H1 (cell line): ENCODE measurements at places on chromosomes 13 and 19. TPM values are rescaled to one million over a fixed set of nuclear protein-coding genes. Genes with fewer than 3 reads are reported as not detected.

GRCh38 chr13:25166306-25166705 lies 5.8 kb downstream of the AMER2 start:
- no peak for DNase-seq

Gene GRWD1
- total RNA-seq = 61.9 and 64.9 TPM in 2 replicates

DNA sequence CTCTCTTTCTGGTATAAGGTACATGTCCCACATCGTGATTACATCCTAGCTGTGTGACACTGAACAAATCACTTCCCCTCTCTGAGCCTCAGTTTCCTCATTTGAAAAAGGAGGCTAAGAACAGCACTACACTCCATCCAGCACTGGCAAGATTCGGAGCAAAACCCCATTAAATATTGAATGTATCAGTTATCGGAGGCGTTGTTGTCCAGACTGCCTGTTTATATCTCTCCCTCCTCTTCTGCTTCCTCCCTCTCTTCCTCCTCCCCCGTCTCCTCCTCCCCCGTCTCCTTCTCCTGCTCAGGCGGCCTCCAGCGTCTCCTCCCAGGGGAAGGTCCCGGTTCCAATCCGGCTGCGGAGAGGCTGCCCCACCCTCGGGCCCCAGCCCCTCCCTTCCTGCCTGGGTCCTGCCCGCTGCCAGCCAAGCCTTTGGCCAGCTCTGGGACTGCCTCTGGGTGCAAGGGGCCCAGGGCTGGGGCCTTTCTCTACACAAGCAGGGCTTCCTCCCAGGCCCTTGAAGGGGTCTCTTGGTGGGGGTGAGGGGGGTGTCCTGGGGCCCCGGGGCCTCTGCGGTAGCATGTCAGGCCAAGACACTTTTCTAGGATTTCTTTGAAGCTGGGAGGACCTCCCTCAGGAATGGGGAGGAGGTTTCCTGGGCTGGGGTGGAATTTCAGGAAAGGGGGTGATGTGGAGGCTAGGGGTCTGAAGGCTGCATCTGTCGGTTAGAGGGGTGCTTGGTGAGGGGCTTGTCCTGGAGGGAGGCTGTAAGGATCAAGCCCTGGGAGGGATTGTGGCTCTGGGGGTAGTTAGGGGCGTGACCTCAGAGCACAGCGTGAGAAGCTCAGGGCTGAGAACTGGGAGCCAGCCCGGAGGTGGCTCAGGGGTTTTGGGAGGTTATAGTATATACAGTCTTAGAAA lies 1.9 kb downstream of the RRAS start:
- peak; percentile 31 for DNase-seq

DNA sequence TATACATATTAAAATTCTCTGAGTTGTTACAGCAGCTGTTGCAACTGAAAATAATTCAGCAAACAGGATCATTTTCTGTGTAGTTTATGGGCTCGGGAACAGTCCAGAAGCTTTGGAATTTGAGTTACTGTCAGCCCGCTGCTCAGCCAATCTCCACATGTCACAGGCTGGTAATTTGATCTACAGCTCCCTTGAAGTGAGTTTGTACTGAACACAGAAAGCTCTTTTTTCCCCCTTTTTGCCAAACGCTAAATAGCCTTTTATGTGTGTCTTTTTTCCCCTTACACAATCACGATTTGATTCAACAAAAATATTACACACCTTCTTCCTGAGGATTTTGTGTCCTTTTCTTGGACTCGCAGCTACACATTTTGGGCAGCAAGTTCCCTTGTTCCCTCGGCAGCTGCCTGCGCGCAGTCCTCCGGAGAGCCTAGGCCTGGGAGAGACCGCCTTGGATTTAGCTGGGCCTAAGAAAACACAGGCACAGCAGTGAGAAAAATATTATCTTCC lies 371.4 kb downstream of the KCNRG start:
- no peak for DNase-seq

- no peak for DNase-seq
Measured at GRCh38 chr13:49791315-49791710, 1.2 kb downstream of the KPNA3 start.

Gene KCNN4
- total RNA-seq = 0.78 and 1.0 TPM in 2 replicates

Gene FCER2
- 0.29 TPM in 1 of 2 replicates, not detected in the other for total RNA-seq

DNA sequence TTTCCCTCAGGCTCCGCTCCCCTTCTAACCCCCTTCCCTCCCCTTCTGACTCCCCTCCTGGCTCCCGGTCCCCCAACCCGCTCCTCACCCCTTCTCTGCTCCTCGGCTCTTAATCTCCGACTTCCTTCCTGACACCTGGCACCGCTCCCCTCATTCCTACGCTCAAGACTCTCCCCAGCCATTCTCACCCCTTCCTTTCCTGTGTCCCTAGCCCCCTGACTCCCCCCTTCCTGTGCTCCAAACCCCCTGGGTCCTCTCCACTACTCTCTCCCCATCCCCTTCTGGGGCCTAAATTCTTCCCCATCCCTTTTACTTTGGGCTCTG lies 658 bp downstream of the CLPP start:
- DNase-seq = peak; percentile 47

Gene SPRY2
- 36.6 and 37.7 TPM in 2 replicates for total RNA-seq

DNA sequence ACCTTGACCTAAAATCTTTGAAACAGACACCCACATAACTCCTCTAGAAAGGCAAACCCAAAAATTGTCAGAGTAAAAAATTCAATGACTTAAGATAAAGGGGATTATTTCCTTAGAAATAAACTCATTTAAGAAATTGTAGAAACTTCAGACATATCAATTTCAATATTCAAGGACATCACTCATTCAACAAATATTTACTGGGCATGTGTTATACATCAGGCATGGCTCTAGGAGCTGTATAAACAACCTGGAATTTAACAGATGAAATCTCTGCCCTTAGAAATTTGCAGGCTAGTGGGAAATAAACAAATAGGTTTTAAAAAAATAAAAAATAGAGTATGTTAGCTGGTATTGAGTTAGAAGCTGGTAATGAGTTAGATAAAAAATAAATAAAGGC lies 84.0 kb upstream of the LSM14A start:
- no peak for DNase-seq

DNA sequence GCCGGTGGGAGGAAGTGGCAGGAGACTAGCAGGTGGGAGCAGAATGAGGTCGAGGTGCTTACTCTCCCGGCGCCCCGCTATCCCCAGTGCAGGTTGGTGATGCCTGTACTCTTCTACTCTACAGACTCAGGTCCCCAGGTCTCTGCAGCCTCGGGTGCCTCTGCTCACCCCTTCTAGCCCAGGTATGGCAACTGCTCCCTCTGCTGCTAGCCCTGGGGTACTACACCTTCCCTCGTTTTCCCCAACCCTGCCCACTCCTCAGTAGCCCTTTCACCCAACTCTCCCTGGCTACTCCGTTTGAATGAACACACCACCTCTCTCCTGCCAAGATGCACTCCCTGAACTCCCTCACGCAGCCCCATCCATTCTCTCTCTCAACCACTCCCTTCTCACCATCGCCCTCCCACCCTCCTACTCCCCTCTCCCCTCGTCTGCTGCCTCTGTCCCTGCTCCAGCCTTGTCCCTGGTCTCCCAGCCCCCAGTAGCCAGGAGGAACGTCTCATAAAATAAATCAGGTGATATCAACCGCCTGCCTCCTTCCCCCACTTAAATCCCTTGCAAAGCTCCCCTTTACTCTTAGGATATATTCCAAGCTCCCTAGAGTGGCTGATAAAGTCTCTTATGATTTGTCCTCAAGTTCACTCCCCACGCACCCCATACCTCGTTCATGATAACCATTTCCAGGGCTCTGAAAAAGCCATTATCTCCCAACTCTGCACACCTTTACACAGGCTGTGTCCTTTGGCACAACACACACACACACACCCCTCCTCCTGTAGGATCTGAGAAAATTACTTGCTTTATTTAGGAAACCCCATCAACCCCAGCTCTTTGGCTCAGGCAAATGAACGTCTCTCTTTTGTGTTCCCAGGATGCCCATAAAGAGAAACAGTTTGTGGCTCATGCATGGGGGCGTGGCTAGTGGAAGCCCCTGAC lies 8.2 kb upstream of the MEIS3 start:
- DNase-seq = peak; percentile 98

DNA sequence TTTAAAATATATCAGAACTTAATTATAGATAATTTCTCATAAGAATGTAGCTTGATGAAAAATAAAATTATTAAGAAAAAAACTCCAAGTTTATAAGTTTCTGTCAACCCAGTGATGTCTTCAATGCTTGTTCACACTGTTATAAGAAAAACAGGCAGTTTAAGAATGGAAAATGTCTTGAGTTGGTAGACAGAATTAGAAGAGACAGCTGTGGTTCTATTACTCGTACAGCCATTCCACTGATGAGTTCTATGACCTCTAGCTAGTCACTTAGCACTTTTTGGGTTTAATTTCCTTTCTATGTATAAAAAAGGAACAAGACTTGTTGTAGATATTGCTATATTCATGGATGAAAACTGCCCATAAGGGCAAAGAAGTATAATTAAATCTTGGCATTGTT lies 1013.1 kb upstream of the ATXN8OS start:
- no peak for DNase-seq

DNA sequence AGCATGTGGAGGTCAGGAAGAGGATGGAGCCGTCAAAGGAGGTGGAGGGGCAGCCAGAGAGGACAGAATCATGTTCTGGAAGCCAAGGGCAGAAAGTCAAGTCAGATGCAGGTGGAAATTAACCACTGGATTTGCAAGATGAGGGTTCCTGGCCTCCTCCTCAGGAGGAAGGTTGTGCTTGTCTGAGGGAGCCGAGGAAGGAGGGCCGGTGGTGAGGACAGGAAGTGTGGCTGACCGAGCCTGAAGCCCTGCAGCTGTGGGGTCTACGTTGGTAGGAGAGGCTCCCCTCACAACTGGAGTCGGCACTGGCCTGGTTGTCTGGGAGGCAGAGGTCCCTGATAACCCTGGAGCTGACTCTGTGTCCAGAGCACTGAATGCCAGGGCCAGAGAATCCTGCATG lies 15.4 kb upstream of the DHDH start:
- no peak for DNase-seq

Gene POSTN
- 0.74 and 0.99 TPM in 2 replicates for total RNA-seq

- DNase-seq = no peak
Measured at GRCh38 chr13:40986101-40986856, 32.8 kb downstream of the ELF1 start.

DNA sequence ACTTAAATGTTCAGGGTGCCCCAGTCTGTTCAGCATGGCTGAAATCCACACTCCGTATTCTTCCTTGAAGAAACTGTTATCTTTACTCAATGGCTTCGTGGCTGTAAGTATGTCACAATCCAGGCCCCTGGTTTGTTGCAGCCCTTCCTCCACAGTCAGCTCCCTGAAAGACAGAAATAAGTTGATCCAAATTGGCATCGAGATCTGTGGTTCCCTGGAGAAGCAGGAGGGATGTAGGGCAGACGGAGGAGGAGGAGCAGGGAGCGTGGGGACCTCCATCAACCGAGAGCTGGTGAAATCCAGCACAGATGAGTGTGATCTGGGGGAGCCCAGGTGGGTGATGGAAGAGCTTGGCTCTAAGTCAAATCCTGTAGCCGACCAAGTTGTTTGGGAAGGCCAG lies 304 bp downstream of the TSPAN16 start:
- DNase-seq = no peak

GRCh38 chr13:79659121-79659521 lies 178.2 kb downstream of the NDFIP2 start:
- no peak for DNase-seq

- peak; percentile 89 for DNase-seq
Measured at GRCh38 chr19:17829855-17830566, 8.7 kb upstream of the INSL3 start.

- no peak for DNase-seq
Measured at GRCh38 chr13:33349288-33349985, 63.9 kb upstream of the STARD13 start.

- no peak for DNase-seq
Measured at GRCh38 chr13:29936956-29937355, 86.5 kb upstream of the UBL3 start.

GRCh38 chr19:42206871-42207755 lies 10.4 kb downstream of the DEDD2 start:
- no peak for DNase-seq

DNA sequence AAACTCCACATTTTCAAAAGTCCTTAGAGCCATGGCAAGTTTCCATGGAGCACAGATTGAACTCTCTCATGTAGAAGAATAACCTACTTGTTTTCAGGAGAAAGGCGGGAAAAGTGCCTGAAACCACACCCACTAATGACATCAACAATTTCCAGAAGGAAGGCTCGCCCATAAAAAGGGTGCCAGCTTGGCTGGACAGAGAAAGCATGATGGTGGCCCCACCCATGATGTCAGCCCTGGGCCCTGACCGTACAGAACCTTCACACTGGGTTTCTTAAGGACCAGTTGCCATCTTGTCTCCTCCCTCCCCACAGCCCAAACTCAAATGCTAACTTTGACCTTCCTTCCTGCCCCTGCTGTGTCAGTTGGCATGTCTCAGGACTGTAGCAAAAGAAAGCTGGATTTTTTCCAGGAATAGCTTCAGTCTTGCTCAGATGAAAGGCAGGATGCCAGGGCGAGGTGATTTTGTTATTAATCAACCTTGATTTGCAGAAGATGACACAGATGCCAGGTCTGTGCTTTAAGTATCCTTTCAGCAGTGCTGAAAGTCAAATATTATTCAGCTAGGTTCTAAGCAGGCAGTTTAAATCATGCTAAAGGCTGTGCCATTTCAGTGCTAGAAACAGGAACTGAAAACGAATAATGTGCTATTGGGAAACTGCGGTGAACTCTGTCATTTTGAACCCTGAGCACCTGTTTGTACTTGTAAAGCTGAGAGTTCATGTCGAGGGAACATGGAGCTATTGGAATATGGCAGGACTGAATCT lies 89.5 kb upstream of the RFC3 start:
- no peak for DNase-seq

Gene DAND5
- total RNA-seq = 0.17 and 0.25 TPM in 2 replicates

- no peak for DNase-seq
Measured at GRCh38 chr13:28058866-28059613, 41.3 kb downstream of the FLT3 start.
